ENCODE measurements at places on chromosomes 1 and 21.

DNA sequence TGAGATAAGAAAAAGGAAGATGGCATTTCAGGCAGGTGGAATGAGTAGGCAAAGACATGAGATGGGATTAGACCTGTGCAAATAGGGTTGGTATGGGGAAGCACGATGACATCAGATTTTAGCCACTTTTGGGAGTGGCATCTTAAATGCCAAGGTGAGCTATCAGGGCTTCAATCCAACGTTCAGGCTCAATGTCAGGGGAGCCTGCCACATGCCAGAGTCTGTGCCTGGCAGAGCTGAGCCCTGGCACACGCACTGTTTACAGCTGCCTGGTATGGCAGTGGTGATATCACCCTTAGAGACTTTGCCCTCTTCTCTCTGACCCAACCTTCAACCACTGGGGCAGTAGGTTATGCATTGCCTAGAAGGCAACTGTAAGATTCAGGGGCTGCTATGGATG is 1.1 kb upstream of the GUCA2B start:
- DNase-seq = no peak

GRCh38 chr1:45340816-45341466 is 701 bp upstream of the MUTYH start:
- DNase-seq = no peak

DNA sequence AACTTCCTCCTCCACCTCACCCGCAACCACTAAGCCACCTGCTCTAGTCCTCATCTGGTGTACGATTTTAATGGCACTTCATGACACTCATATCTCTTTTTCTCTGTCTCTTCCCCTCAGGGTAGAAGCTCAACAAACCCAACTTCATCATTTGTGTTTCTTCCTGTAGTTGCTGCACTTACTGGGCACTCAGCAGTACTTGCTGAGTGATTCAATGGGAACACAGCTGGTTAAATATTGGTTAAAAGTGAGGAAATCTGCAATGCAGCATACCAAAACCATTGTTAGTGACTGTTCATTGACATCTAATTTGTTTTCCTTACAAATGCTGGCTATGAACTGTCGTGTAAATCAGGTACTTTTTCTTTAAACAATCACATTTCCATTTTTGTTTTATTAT is 541.1 kb upstream of the PRMT6 start:
- DNase-seq = no peak

DNA sequence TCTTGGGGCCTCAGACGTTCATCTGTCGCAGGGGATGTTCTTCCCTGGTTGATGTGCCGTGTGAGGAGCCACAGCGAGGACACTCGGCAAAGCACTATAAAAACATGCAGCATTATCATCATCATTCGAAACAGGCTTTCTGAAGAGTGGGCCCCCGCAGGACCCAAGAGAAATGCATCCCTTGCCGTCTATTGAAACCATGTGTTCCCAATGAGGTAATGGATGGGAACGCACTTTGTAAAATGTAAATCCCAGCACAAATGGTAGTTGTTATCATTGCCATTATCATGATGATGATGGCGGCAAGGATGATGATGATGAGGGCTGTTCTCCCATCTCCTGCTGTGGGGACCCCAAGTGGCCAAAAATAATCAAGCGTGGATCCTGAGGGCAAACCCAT is 76.8 kb downstream of the GLIS1 start:
- no peak for DNase-seq

GRCh38 chr1:111515291-111516004 is 12.0 kb upstream of the ADORA3 start:
- no peak for DNase-seq
